ENCODE measurements at places on chromosomes 4 and X.

- no peak for DNase-seq
Measured at GRCh38 chr4:3639613-3640586, 107.7 kb upstream of the LRPAP1 start.

DNA sequence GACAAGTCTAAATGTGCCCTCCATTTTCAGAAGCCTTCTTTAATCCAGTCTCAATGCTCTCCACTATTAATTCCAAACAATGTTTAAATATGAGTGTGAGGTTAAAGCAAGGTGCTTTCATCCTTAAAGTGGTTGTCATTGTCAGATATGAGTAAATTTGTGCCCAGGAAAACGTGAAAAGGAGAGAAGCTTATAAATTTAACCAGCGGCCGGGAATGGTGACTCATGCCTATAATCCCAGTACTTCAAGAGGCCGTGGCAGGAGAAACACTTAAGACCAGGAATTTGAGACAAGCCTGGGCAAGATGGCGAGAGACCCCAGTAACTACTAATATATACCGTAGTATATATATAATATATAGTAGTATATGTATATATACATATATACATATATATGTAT lies 270.0 kb downstream of the ARHGAP24 start:
- no peak for DNase-seq

DNA sequence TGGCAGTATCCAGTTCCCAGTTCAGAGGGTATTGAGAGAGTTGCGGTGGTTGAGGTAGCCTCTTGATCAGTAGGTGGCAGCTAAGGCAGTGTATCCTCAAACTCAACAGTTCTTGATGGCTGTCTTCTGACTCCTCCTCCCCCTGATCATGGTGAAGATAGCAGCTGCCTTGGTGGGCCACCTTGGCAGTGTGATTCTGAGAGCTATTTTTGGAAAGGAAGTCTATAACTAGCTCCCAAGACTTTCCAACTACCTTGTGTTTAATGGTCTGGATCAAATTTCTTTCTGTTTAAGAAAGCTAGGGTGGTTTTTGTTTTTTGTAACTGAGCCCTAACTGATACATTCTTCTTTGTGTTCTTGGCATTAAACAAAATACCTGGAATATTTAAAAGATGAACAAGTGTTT lies 10.5 kb upstream of the TBC1D19 start:
- no peak for DNase-seq

- no peak for DNase-seq
Measured at GRCh38 chr4:122212880-122213279, 60.7 kb downstream of the BLTP1 start.

DNA sequence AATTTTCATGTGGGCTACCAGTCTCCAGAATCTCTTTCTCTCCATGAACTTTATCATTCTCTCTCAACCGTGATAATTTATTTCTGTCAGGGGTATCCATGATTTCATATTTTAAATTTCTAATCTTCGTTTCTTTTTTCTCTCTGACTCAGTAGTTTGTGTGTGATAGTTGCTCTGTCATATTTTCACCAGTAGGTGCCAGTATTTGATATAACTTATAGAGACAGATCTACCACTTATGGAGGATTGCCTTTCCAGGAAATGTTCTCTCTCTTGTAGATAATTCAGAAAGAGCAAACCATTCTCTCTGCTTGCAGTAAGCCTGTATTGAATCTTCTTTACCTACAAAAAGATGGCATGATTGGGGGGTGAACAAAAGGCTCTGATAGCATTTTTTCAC lies 79.3 kb upstream of the DYNLT3 start:
- DNase-seq = peak; percentile 4

- no peak for DNase-seq
Measured at GRCh38 chr4:80875642-80876041, 154.9 kb upstream of the BMP3 start.

DNA sequence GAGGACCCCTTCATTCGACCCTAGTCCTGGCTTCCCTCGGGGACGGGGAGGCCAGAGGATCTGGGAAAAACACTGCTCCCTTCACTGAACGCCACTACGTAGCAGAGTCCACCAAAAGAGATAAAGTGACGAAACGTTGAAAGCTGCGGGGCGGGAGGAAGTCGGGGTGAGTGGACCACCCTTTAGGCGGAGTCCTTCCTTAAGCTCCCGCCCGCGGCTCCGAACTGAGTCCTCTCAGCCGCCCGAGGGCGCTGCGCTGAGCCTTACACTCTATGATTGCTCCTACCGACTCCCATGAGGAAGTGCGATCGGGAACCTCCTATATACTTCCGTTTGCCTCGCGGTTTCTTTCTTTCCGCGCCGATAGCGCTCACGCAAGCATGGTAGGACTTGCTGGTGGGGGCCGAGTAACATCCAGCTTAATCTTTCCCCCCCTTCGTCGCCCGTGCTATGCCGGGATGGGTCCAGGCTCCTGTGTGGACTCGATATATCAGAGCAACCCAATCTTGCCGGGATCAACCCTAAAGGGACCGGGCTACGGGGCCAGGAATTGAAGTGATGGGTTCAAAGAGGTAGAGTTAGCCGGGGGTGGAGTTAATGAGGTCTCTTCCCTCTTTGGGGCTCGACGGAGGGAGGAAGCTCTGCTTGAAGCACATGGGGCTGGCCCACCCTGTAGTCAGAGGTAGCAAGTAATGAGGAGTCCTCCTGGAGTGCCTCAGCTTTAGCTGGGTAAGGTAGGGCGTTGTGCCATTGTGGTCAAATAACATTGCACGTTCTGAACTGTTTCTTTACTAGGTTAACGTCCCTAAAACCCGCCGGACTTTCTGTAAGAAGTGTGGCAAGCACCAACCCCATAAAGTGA lies at the start of gene RPL36A:
Gene RPL36A, plus strand, starts transcription at position 348 of the 862 bp plus-strand sequence. Its CDS starts 33 bp downstream, at position 381.
- DNase-seq = peak; percentile 69

DNA sequence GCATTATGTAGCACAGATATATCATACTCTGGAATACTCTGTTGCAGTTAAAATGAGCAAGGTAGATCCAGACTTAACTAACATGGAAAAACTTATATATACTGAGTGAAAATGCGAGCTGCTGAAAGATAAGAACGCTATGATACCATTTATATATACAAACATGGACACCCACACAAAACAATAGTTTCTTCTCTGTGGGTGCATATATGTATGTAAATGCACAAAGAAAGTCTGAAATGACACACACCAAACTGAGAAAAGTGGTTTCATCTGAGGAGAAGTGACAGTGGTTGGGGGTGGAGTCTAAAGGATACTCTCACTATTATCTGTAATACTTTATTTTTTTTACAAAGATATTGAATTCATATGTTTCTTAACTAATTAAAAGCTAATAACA lies 12.2 kb upstream of the FGF2 start:
- DNase-seq = no peak

GRCh38 chrX:148270499-148270898 lies 229.9 kb upstream of the AFF2 start:
- DNase-seq = no peak

DNA sequence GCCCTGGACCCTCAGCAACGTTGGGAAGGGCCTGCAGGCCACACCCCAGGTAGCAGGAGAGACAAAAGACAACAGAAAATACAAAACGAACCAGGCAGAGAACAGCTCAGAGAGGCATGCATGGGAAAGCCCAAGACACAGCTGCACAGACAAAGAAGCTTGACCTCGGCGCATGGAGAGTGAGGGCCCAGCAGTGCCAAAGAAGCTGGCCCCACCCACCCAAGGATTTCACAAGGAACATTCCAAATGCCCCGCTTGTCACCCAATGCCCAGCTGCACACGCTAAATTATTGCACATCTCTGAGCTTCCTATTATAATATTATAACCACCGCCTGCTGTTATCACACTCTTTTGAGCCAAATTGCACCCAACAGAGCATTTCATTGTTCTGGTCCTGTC lies 147.7 kb upstream of the TBL1X start:
- DNase-seq = no peak

Measured in skeletal muscle cell (primary cell).